T-helper 1 cell (primary cell): ENCODE measurements at places on chromosomes 12 and 14.

DNA sequence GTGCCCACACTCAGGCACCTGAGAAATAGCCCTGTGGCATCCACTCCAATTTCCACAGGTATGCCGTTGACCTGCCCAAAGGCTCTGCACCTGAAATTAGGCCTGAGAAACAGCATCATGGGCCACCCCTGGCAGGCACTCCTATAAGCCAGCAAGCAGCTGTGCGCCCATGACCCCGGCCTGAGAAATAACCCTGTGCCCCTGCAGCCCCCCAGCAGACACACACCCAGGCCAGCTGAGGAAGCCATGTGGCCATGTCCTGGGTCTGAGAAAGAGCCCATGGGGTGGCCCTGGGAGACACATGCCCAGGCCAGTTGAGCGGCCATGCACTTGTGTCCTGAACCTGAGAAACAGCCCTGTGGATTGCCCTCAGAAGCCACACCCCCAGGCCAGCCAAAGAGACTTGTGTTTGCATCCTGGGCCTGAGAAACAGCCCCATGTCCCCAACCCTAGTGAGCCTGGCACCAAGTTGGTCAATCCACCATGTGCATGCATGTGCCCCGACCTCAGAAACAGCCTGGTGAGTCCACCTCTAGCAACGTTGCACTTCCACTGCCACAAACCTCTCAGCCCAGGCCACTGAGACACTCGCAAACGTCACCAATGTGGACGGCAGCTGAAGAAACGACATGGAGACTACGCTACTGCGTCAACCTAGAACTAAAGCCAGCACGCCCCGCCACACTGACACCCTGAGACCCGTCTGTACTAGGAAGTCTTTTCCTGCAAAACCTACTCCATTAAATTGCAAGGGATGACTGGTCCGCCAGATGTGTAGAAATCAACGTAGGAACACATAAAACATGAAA, 411.9 kb downstream of the TMEM121 start:
- no peak for DNase-seq

DNA sequence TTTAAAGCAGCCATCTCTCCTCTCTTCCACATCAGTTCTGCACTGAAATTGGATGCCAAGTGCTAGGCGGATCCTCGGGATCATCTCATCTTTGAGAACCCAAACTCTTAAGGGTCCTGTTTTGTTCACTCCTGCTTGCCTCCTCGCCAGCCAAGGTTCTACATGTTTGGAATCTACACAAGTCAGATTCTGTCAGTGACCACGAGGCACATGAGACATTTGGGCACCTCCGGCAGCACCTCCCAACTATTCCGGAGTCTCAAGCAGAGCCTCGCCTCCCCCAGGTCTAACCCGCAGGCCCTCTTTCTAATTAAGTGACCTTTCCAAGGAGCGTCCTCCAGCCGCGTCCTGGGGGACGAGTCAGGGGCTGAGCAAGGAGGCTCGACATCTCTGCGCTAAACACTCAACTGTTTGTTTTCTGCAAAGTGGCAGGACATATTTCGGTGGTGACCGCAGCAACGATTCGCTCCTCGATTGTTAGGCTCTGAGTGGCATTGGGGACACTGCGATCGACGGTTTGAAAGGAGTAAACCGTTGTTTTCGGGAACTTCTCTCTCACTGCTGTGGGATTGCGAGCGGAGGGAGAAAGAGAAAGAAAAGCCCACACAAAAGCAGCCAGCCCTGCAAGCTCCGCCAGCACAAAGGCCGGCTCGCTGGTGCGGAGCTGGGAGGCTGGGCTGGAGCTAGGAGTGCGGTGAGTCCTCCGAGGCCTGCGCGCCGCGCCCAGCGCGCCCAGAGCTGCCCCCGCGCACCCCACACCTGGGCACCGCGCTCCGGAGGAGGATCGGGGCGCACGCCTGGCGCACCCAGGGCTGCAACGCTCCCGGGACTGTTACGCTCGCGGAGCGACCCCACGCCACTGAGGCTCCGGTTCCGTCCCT, 640 bp downstream of the ARMH4 start:
- DNase-seq, result peak; percentile 6

GRCh38 chr14:67819563-67820421, at the start of gene RAD51B:
RAD51B (plus strand) TSS chr14:67819779.
- DNase-seq, result peak; percentile 85

- no peak for DNase-seq
Measured at GRCh38 chr12:129162805-129163204, 309.5 kb downstream of the GLT1D1 start.

DNA sequence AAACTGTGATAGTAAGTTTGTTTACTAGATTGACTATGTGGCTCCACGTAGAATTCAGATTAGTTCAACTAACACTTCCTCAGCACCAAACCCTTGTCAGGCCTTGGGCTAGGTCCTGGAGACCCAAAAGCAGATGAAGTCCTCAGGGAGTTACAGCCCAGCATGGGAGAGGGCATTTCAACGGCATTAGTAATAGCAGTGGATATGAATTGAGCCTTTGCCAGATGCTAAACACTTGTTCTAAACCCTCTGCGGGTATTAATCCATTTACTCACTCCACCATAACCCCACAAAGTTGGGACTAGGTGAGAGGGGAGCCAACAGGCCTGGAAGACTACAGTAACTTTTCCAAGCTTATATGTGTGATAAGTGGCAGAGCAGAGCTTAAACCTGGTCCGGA, 714.6 kb downstream of the DIO2 start:
- no peak for DNase-seq

- no peak for DNase-seq
Measured at GRCh38 chr12:114481200-114481535, 75.2 kb upstream of the TBX5 start.

DNA sequence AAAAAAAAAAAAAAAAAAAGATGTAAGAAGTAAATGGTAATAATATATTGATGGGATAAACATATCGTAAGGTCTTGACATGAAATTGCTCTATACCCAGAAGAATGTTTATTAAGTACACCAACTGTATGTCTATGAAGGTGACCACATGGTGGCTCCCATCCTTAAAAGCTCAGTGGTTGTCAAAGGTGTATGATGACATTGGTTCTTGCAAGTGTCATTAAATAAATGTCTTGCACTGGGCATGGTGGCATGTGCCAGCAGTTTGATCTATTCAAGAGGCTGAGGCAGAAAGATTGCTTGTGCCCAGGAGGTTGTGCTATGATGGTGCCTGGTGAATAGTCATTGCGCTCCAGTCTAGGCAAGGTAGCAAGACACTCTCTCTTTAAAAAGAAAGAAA, 10.4 kb downstream of the CCT2 start:
- DNase-seq, result no peak

DNA sequence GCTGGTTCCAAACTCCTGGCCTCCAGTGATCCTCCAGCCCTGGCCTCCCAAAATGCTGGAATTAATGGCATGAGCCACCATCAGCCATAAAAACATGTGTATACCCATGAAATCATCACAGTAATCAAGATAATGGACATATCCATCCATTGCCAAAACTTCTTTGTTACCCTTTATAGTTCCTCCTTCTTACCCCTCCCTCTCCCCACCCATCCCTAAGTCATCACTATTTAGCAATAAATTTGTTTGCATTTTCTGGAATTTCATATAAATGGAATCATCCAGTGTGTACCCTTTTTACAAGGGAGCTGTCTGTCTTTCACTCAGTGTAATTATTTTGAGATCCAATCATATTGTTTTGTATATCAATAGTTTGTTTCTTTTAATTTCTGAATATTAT, 42.4 kb downstream of the RPH3A start:
- DNase-seq, result no peak

DNA sequence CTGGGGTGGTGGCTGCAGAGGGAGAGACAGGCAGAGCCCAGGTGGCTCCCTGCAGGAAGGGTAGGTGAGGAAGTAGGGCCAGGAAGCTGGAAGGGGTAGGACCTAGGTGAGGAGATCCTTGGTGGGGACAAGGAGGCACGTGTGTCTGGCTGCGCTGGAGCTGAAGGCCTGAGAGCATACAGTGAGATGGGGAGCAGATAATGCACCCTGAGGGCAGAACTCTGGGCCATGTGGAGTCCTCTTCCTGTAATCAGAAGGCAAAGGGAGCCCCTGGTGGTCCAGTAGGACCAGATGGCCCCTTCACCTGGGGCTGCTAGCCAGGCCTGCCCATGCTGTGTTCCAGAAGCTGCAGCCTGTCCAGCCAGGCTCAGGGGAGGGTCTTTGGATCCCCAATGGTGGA, 15.3 kb upstream of the KRT80 start:
- DNase-seq, result no peak

DNA sequence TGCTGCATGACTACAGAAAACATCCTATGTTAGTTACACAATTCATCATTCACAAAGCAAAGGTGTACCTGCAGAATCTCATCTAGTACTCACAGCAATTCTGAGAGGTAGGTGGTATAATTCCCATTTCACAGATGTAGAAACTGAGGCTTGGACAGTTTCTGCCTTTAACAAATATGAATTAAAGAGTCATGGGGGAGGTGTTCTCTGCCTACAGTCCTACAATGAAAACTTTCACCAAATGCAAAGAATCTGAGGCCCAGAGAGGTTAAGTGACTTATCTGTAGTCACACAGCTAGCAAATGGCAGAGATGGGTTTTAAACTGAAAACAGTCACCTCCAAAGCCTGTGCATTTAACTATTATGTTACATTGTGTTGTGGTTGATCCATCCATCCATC, 171.6 kb upstream of the WSCD2 start:
- DNase-seq, result no peak

DNA sequence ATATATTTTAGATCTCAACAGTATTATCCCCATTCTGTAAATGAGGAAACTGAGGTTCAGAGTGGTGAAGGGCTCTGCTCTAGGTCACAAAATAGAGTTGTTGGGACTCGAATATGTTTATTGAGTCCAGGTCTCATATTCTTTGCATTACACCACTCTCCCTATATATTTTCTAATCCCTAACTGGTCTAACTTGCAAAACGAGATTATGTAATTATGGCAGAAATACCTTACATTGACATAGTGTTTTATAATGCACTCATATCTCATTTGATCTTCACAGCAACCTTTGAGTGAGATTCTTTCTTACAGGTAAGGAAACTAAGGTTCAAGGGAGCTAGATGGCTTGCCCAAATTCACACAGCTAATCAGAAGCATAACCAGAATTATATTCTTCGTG, 106.9 kb upstream of the LRIG3 start:
- no peak for DNase-seq

DNA sequence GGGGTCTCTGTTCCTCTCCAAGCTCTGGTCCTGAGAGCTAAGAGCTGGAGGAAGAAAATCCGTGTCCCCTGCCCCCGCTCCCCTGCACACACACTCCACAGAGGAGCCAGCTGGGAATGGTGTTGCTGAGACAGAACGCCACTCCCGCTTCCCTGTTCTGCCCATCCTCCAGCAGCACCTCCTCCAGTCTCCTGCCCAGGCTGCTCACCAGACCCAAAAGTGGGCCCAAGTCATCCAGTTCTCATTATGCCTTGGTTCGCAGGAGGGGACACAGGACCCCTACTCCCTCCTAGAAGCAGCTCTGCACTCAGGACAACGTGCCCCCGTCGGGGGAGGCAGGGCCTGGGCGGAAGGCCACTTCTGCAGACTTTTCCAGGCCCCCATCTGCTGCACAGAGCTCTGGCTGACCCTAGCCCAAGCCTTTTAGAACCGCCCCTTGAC, 830 bp upstream of the TRMT61A start:
- DNase-seq, result no peak

DNA sequence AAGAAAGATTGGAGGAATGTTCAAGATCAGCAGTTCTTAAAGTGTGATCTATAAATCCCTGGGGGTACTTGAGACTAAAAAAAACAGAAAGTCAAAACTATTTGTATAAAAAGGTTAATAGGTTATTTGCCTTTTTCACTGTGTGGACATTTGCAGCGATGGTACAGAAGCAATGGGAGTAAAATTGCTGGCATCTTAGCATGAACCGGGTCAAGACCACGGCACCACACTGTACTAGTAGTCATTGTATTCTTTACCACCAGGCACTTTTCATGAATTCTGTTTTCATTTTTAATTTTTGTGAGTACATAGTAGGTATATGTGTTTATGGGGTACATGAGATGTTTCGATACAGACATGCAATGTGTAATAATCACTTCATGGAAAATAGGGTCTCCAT, 126.2 kb downstream of the IPO8 start:
- DNase-seq, result no peak
